ENCODE measurements at places on chromosomes 7 and 10.

DNA sequence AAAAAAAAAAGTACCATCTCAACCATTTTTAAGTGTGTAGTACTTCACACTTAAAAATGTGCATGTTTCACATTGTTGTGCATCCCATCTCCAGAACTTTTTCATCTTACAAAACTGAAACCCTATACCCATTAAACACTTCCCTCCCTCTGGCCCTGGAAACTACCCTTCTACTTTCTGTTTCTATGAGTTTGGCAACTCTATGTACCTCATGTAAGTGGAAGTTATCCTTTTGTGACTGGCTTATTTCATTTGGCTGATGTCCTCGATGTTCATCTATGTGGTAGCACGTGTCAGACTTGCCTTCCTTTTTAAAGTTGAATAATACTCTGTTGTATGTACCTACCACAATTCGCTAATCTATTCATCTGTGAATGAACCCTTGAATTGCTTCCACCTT lies 12.2 kb downstream of the KCNMA1 start:
- no peak for DNase-seq
- H3K4me1 ChIP-seq, result no peaks in the 10 kb centered on the region

DNA sequence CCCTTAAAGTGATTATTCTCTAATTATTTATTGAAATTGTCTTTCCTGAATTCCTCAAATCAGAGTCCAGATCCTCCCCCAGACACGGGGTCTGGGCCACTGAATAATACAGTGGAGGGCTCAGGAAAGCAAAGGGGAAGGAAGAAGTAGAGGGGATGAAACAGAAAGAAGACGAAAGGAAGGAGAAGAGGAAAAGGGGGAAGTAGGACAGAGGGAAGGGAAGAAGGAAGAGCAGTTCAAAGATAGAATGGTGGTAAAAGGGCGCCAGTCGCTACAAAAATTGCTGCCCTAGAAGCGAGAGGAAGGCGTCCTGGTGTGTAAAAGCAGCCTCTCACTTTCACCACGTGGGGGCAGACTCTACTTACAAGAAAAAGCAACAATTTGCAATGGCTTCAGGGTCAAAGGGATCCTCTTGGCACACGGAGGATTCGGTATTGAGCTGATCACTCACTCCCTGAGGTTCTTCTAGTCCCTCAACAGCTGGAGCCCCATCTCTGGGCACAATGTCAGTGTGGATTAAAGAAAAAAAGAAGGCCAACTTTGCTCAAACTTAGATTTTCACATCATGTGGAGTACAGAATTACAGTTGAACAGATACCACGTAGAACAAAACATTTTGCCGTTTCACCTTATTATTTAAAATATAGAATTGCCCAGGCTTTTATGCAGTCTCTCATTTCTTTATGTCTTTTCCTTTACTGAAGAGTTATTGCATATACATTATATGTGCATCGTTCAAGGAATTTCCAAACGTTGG lies 31.4 kb upstream of the NPVF start:
- H3K27ac ChIP-seq, result no peak overlapping the region
- H3K4me1 ChIP-seq, result peaks cover 15% of the 10 kb centered on the region
- H3K27me3 ChIP-seq, result no peaks in the 10 kb centered on the region
- no peak overlapping the region for H3K4me3 ChIP-seq
- H3K36me3 ChIP-seq, result no peaks in the 10 kb centered on the region

GRCh38 chr10:5013385-5013784 lies 9.7 kb upstream of the AKR1C2 start:
- H3K4me1 ChIP-seq, result peaks cover 5% of the 10 kb centered on the region
- H3K4me3 ChIP-seq, result no peak overlapping the region
- no peak overlapping the region for H3K27ac ChIP-seq
- H3K36me3 ChIP-seq, result no peaks in the 10 kb centered on the region

DNA sequence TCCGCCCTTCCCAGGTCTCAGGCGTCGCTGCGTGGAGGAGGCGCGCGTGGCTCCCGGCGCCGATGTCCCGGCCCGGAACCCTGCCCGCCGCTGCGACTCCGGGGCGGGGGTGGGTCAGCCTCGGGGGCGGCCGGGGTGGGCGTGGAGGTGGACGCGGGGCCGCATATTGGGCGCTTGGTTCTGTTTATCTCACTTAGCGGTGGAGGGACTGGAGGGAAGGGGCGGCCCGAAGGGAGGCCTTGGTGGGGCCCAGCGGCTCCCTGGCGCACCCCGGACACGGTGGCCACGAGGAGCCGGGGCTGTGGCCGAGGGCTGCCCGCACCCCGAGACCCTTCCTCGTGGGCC lies 8.6 kb downstream of the UNCX start:
- H3K36me3 ChIP-seq, result no peaks in the 10 kb centered on the region
- peaks cover 16% of the 10 kb centered on the region for H3K4me1 ChIP-seq
- DNase-seq, result no peak

DNA sequence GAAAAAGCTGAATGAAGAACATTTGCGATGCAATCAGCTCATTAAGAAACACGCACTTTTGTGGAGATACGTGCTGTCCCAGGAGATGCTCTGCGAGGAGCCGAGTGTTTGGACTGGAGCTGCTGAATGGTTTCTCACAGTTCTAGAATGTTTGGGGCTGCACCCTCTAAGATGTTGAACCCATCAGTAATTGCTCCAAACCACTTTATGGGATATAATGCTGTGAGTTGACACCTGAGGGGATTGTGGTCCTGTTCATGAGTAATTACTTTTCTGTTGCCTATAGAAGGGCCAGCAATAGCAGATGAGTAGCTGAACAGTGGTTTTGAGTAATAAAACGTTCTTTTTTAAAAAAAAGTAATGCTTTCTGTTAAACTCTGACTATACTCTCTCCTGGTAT lies 63.1 kb downstream of the IKZF1 start:
- no peak for DNase-seq
- no peaks in the 10 kb centered on the region for H3K27me3 ChIP-seq
- H3K36me3 ChIP-seq, result no peaks in the 10 kb centered on the region
- H3K4me3 ChIP-seq, result no peak overlapping the region
- no peak overlapping the region for H3K27ac ChIP-seq

- H3K27ac ChIP-seq, result no peak overlapping the region
- no peaks in the 10 kb centered on the region for H3K27me3 ChIP-seq
- DNase-seq, result no peak
- H3K36me3 ChIP-seq, result no peaks in the 10 kb centered on the region
Observed at GRCh38 chr10:4655879-4656278, 170.1 kb upstream of the AKR1E2 start.

GRCh38 chr7:103628742-103629141 lies 182.7 kb upstream of the SLC26A5 start:
- no peaks in the 10 kb centered on the region for H3K4me1 ChIP-seq
- H3K27me3 ChIP-seq, result no peaks in the 10 kb centered on the region
- no peak overlapping the region for H3K4me3 ChIP-seq
